Cardiac ventricle fibroblast (primary cell): ENCODE measurements at places on chromosomes 7 and 10. TPM values are rescaled to one million over a fixed set of nuclear protein-coding genes. Genes with fewer than 3 reads are reported as not detected.

The LIPF gene
- not detected in 2 replicates for total RNA-seq

The CTAGE15 gene
- total RNA-seq, result not detected in 2 replicates

The HIBADH gene
- total RNA-seq, result 57.3 and 59.9 TPM in 2 replicates

The STAMBPL1 gene
- total RNA-seq, result 18.0 and 29.6 TPM in 2 replicates

The GPRIN2 gene
- not detected in 2 replicates for total RNA-seq

The TMEM236 gene
- 0.06 and 0.15 TPM in 2 replicates for total RNA-seq

The NAPEPLD gene
- total RNA-seq, result 11.2 and 12.5 TPM in 2 replicates

The TMEM213 gene
- total RNA-seq, result not detected in 2 replicates

The SPDYE9 gene
- total RNA-seq, result not detected in 2 replicates

The NACAD gene
- total RNA-seq, result 1.7 TPM in 2 replicates

The CNOT4 gene
- 12.0 and 13.7 TPM in 2 replicates for total RNA-seq

The ADAMTS14 gene
- 0.50 and 0.83 TPM in 2 replicates for total RNA-seq

The ADIRF gene
- 13.2 and 14.4 TPM in 2 replicates for total RNA-seq

The BHLHA15 gene
- total RNA-seq, result not detected in 2 replicates

The CALY gene
- total RNA-seq, result not detected in 2 replicates

The RALA gene
- total RNA-seq, result 23.8 and 25.8 TPM in 2 replicates

The LRMDA gene
- 1.2 and 2.5 TPM in 2 replicates for total RNA-seq

The RASA4B gene
- 2.6 and 5.3 TPM in 2 replicates for total RNA-seq

The BLNK gene
- not detected in 2 replicates for total RNA-seq

The CTAGE6 gene
- 0.05 TPM in 1 of 2 replicates, not detected in the other for total RNA-seq

The ADAM12 gene
- total RNA-seq, result 18.3 and 31.8 TPM in 2 replicates

The H2BK1 gene
- not detected in 2 replicates for total RNA-seq

The CUZD1 gene
- total RNA-seq, result 0.20 and 0.56 TPM in 2 replicates

The MTG1 gene
- total RNA-seq, result 14.5 and 21.1 TPM in 2 replicates

The ADCYAP1R1 gene
- total RNA-seq, result 0.69 and 1.2 TPM in 2 replicates

The MSMB gene
- total RNA-seq, result not detected in 2 replicates

The DDC gene
- total RNA-seq, result 1.6 TPM in 1 of 2 replicates, not detected in the other

The TAS2R40 gene
- total RNA-seq, result not detected in 2 replicates

The ZNF775 gene
- total RNA-seq, result 3.2 and 6.6 TPM in 2 replicates

The CNTNAP2 gene
- total RNA-seq, result 0.05 and 0.31 TPM in 2 replicates

The SKIDA1 gene
- 0.56 and 2.0 TPM in 2 replicates for total RNA-seq

The VSIR gene
- 9.2 and 11.9 TPM in 2 replicates for total RNA-seq

The CD36 gene
- total RNA-seq, result 38.1 and 60.9 TPM in 2 replicates

The MRPS33 gene
- total RNA-seq, result 30.2 and 37.6 TPM in 2 replicates

The NCF1 gene
- total RNA-seq, result not detected in 2 replicates

The LIPK gene
- not detected in 2 replicates for total RNA-seq

The SPDYE8 gene
- not detected in 2 replicates for total RNA-seq

The PDE6C gene
- not detected in 2 replicates for total RNA-seq

The MOGAT3 gene
- not detected in 2 replicates for total RNA-seq

The NANOS1 gene
- 1.7 and 2.0 TPM in 2 replicates for total RNA-seq

The NKX1-2 gene
- not detected in 2 replicates for total RNA-seq

The STEAP4 gene
- total RNA-seq, result 31.6 and 40.5 TPM in 2 replicates

The RAB19 gene
- not detected in 2 replicates for total RNA-seq

The LIPM gene
- total RNA-seq, result not detected in 2 replicates

The ASB10 gene
- not detected in 2 replicates for total RNA-seq

The HEPACAM2 gene
- total RNA-seq, result not detected in 2 replicates

The NUDT1 gene
- 17.8 and 25.2 TPM in 2 replicates for total RNA-seq

The USP6NL gene
- total RNA-seq, result 7.7 and 7.8 TPM in 2 replicates

The UPK3B gene
- not detected in 2 replicates for total RNA-seq

The TAS2R5 gene
- total RNA-seq, result 0.44 and 1.3 TPM in 2 replicates

The PLA2G12B gene
- total RNA-seq, result not detected in 2 replicates

The ZDHHC4 gene
- 29.9 and 33.5 TPM in 2 replicates for total RNA-seq

The CALHM1 gene
- not detected in 2 replicates for total RNA-seq

The TMEM270 gene
- total RNA-seq, result not detected in 2 replicates

The CHN2 gene
- total RNA-seq, result 0.37 and 0.93 TPM in 2 replicates
